ENCODE measurements at places on chromosomes 7 and 10. TPM values are rescaled to one million over a fixed set of nuclear protein-coding genes. Genes with fewer than 3 reads are reported as not detected.

GLUD1 gene
- total RNA-seq, result 103 TPM

DNA sequence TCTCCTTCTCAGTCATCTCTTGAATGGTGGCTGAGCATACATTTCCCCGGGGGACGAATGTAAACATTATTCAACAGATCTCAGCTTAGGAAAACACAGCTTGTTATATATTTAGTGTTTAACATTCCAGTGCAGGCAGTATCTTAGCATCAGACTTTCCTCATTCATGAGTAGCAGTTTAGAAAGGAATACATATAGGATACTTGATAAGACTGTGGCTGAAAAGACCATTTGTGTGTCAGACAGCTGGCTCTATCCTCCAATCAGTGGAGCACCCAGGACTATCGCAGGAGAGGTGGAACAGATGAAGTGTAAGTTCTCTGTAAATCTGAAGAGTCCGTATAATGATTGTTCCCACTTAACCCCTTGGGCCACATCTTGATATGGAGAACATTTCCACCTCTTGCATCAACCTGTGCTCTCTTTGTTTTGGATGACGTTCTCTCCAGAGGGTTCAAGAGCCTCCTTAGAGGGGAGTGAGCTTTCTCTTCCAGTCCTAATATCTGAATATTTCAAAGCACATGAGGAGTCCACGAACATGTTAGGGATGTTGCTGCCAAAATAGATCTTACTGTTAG lies 34.0 kb downstream of the ERLIN1 start:
- H3K27me3 ChIP-seq, result no peaks in the 10 kb centered on the region
- peaks cover 14% of the 10 kb centered on the region for H3K4me1 ChIP-seq
- no peak overlapping the region for H3K4me3 ChIP-seq
- peaks cover 35% of the 10 kb centered on the region for H3K36me3 ChIP-seq
- no peak overlapping the region for H3K27ac ChIP-seq

- no peaks in the 10 kb centered on the region for H3K27me3 ChIP-seq
- H3K4me1 ChIP-seq, result peaks cover 18% of the 10 kb centered on the region
- H3K27ac ChIP-seq, result no peak overlapping the region
Measured at GRCh38 chr10:64261092-64261491, 739.9 kb downstream of the REEP3 start.

GRCh38 chr10:124248056-124249045 lies 155.0 kb upstream of the CHST15 start:
- no peaks in the 10 kb centered on the region for H3K4me1 ChIP-seq
- no peak overlapping the region for H3K27ac ChIP-seq
- DNase-seq, result no peak
- H3K4me3 ChIP-seq, result no peak overlapping the region
- H3K36me3 ChIP-seq, result no peaks in the 10 kb centered on the region

GRCh38 chr7:141587304-141587703 lies 36.1 kb downstream of the AGK start:
- H3K4me1 ChIP-seq, result peaks cover 86% of the 10 kb centered on the region
- no peak for DNase-seq
- no peaks in the 10 kb centered on the region for H3K27me3 ChIP-seq
- no peak overlapping the region for H3K4me3 ChIP-seq

DNA sequence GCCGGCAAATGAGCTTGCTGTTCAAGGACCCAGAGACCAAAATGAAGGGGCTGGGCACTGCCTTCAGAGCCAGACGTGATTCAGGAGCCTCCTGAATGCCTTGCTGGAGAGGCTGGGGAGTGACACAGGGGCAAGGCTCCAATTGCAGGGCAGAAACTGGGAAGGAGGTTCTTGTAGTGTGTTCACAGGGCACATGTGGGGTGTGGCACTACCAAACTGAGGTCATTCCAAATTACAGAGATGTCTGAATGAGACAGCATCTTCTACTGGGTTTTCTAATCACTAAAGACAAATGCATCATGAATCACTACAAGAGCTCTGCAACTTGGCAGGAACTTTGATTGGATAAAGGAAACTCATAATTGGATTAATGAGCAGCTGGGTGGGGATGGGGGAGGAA lies 17.8 kb downstream of the CRTAC1 start:
- DNase-seq, result no peak
- no peaks in the 10 kb centered on the region for H3K36me3 ChIP-seq
- peaks cover 4% of the 10 kb centered on the region for H3K27me3 ChIP-seq
- peaks cover 33% of the 10 kb centered on the region for H3K4me1 ChIP-seq

- H3K36me3 ChIP-seq, result no peaks in the 10 kb centered on the region
- H3K4me1 ChIP-seq, result peaks cover 42% of the 10 kb centered on the region
- no peak for DNase-seq
- H3K27ac ChIP-seq, result no peak overlapping the region
- peaks cover 3% of the 10 kb centered on the region for H3K27me3 ChIP-seq
- H3K4me3 ChIP-seq, result no peak overlapping the region
Measured at GRCh38 chr7:134021836-134022235, 105.3 kb upstream of the LRGUK start.
